ENCODE measurements at places on chromosomes 2 and 18. TPM values are rescaled to one million over a fixed set of nuclear protein-coding genes. Genes with fewer than 3 reads are reported as not detected.

Gene DES
- total RNA-seq = 0.80 TPM

DNA sequence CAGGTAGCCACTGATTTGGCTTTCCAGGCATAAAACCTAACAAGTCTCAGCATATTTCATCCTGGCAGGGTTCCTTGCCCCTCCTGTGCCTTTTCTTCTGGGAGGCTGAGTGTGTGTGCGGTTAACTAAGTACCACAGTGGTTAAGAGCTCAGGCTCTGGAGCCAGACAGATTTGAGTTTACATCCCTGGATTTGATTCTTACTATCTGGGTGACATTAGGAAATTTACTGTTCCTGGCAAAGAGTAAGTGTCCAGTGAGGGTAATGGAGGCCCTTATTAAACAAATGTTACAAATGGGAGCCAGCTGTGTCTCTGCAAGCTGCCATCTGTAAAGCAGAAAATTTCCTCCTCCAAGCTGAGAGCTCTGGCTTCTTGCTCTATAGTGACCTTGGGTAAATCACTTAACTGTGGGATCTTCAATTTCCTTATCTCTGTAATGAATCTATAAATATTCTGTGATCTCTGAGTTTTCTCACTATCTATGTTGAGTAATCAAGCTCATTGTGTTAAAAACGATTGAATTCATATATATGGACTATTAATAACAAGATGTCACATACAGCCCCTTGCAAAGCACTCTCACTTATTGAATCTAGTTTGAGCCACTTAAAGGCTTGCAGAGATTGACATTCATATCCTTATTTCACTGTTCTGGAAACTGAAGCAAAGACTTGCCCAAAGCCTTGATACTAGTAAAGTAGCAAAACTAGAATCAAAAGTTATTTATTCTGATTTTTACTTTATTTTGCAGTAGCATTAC lies 6.5 kb upstream of the COBLL1 start:
- no peak for DNase-seq

Gene TGIF1
- 6.4 TPM for total RNA-seq

DNA sequence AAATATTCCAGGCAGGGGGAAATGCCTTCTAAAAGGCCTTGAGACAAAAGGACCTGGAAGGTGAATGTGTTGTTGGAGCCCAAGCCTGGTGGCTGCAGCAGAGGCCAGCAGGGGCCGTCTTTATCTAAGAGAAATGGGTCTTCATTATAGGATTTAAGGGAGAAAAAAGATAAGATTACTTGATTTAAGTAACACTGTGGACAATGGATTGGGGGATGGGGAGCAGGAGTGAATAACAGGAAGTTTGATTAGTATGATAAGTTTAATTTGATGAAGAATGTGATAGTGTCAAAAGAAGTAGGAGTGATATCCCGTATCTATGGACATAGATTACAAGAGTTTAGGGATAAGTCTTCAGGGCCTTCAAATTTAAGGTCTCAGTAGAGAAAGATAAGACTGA lies 64.2 kb downstream of the WDR75 start:
- no peak for DNase-seq

GRCh38 chr2:110727923-110728322 lies 4.5 kb upstream of the ACOXL start:
- no peak for DNase-seq

- DNase-seq = no peak
Measured at GRCh38 chr2:855177-855576, 95.5 kb upstream of the SNTG2 start.

Gene NCKAP5
- total RNA-seq = 0.35 TPM

- no peak for DNase-seq
Measured at GRCh38 chr18:42078711-42079110, 123.7 kb downstream of the PIK3C3 start.

- no peak for DNase-seq
Measured at GRCh38 chr2:72148003-72148836, 558 bp upstream of the CYP26B1 start.

Gene CD8B2
- not detected for total RNA-seq

DNA sequence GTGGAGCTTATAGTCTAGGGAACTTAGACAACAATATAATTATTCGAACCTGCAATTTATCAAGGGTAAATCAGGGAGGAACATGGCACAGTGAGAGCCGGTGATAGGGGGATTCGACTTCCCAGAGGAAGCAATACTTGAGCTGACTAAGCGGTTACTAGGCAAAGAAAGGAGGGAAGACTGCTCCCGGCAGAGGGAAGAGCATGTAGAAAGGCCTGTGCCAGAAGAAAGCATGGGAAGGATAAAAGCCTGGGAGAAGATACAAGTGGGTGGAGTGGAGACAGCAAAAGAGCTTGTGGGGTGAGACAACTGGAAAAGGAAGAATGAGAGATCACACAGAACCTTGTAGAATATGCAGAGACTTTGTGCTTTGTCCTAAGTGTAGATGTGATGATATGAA lies 93.3 kb downstream of the MARCHF4 start:
- DNase-seq = no peak

DNA sequence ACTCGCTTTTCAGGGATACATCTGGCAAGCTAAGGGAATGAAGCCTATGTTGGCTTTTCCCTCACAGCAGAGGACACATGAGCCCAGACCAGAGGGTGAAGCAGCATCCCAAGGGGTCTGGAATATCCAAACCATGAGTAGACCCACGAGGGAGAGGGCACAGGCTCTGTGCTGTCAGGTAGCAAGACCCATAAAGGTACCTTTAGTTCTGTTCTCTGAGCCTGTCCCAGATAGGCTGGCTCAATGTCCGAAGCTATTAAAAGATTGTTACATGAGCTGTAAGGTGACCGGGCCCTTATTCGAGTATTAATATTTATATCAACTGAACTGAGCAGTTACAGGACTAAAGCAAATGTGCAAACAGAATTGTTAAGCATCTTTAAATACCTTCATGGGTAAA lies 52.2 kb downstream of the TPGS2 start:
- DNase-seq = no peak

DNA sequence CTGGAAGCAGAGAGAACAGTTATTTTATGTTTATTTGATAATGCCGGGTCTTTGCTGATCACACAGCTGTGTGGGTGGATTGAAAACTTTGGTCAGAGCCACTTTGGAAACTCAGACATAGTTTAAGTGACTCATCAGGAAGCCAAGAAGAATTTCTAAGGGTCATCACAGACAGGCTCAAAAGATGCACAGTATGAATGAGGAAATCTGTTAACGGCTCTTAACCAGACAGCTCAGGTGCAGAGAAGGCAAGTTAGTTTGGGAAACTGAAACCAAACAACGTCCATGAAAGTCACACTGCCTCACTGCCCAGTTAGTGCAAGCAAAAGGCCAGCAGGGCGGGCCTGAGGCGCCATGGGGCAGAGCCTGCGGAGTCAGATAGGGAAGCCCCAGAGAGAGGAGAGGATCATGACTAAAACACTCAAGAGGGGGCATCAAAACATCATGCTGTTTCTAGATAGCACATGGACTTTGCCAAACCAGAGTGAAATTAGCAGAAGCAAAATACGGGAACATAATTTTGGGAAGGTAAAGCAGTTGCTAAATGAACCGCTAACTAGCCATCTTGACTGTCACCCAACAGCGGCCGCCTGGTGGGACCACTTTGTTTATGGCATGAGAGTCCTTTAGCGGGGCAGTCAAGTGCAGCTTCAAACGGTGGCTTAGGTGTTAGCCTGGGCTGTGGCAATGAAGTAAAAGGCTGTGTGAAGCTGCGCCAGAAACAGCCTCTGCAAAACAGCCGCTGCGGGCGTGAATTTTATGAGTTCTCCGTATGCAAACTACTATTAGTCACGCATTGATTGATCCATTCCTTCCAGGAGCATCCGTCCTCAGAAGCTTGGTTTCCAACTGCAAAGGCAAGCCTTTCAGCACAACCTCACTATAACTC lies 101.2 kb downstream of the KCTD18 start:
- DNase-seq = no peak

Gene ABCG5
- not detected for total RNA-seq

Gene STRN
- total RNA-seq = 19.2 TPM

DNA sequence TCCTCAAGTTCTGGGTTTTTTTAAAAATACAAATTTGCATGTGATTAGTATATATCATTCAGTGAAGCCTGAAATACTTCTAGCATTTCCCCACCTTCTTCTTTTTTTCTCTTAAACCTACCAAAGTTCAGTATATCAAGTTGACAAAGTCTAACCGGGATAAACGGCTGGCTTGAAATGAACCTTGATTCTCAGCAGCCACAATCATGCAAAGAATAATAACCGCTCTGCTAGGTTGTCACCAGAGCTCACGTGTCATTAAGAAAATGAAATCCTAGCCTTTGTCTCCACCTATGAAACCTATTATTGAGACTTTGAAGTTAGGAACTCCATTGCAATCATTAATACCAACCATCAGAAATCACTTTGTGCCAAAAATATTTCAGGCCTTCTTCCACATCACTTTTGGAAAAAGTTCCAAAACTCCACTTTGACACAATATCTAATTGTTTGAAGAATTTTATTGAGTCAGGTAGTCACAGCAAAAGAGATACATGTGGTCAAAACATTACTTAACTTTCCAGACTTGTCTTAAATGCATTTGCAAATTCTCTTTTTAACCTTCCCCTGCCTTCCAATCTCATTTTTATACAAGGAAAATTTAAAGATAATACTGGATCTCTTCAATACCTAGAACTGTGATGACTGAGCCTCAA lies 285.6 kb upstream of the ACVR2A start:
- DNase-seq = no peak

GRCh38 chr2:227703961-227704360 lies 13.9 kb downstream of the SLC19A3 start:
- DNase-seq = no peak

DNA sequence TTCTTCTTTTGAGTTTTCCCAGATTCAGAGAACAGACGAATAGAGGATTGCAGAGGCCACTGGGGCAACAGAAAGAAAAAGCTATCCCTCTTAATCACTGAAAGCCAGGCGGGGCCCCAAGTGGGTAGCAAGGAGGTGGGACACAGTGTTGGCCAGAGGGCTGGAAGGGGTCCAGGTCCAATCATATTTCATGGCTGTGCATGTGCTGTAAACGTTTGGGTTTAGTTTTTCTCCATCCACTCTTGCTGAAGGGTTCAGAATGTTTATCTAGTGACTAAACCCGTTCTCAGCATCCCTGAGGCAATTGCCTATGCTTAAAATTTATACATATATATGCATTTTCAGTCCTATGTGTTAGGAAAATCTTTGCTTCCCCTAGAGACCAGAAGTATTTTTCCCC lies 99.4 kb upstream of the EPHA4 start:
- DNase-seq = no peak

Gene BOLL
- total RNA-seq = not detected

Gene TBR1
- total RNA-seq = not detected

Gene ELOA2
- not detected for total RNA-seq

- DNase-seq = no peak
Measured at GRCh38 chr2:177501186-177501585, 108.6 kb downstream of the AGPS start.

GRCh38 chr2:84942166-84942565 lies 28.8 kb upstream of the KCMF1 start:
- DNase-seq = no peak

- no peak for DNase-seq
Measured at GRCh38 chr2:173874003-173874893, 90.9 kb downstream of the SP3 start.

DNA sequence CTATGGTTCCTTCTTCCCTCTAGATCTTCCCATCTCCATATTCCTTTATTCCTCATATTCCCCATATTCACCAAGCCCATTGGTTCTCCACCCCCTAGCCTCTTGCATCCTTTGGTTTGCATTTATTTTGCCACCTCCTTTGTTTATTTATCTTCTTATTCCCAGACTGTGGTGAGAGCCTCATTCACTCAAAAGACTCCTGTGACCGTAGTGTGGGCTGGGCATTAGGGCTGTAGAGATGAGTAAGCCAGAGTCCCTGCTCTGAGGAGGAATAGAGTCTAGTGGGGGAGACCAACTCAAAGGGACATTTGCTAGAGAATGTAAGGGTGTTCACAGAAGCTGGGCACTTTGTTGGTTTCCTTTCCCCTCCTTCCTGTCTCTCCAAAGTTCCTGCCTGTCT lies 8.3 kb downstream of the ATG16L1 start:
- DNase-seq = no peak

DNA sequence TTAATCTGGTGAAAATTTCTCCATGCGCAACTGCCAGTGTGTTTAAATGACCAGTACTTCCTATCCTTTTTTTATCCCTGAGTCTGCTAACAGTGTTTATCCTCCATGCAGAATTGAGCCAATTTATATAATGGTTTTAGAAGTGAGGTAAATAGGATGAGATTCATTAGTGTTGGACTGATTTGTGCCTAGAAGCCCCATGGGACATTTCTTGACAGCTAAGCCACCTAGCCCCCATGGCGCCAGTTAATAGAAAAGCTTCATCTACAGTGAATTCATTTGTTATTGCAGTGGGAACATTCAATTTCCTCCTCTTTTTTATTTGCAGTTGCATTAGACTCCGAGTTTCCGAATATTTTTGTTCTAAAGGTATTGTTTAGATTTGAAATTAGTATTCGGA lies 175.6 kb downstream of the ARL6IP6 start:
- DNase-seq = no peak

DNA sequence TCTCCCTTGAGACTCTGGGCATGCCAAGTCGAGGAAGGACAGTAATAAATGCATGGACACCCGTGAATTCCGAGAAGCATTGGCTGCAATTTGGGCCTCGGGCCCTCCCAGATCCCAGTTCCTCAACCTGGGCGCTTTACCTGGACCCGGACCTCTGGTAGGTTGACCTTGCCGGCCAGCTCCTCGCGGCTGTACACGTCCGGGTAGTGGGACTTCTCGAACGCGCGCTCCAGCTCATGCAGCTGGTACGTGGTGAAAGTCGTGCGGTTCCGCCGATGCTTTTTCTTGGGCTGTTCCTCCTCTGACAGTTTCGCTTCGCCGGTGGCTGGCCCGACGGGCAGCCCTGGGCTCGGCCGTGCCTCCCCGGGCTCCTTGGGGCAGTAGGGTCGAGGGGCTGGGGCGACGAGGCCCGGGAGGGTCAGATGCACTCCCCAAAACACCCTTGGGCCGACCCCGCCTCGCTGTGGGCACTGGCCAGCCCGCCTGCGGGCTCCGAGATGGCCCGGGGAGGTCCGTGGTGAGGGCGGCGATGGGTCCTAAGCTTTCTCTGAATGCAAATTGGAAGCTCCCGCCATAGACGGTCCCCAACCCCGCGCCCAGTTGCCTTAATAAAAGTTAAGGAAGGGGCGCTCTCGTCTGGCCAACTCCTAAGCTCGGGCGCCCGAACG lies 899 bp downstream of the RAX start:
- DNase-seq = no peak

GRCh38 chr2:23976883-23977282 lies 33.0 kb upstream of the MFSD2B start:
- DNase-seq = no peak

Gene RAB6D
- total RNA-seq = not detected

GRCh38 chr18:59360381-59360780 lies 1.3 kb upstream of the LMAN1 start:
- no peak for DNase-seq

GRCh38 chr2:187943772-187944369 lies 347.8 kb upstream of the GULP1 start:
- no peak for DNase-seq

Gene QPCT
- total RNA-seq = 0.15 TPM

GRCh38 chr2:25297738-25298137 lies 44.0 kb downstream of the DNMT3A start:
- DNase-seq = no peak

Gene RNF125
- 3.9 TPM for total RNA-seq

Gene CCDC178
- not detected for total RNA-seq

- no peak for DNase-seq
Measured at GRCh38 chr2:235483313-235483712, 10.5 kb upstream of the AGAP1 start.

Gene DCDC2C
- not detected for total RNA-seq
